NCI-H446 treated with DMSO at 0.1 percent for 48 hours (cell line): ENCODE measurements at places on chromosomes 3 and 15.
A peak's percentile ranks its signal among the peaks of the same experiment; 100 is the strongest.

- no peak for DNase-seq
Measured at GRCh38 chr3:124639406-124640237, 90.6 kb upstream of the UMPS start.

- no peak for DNase-seq
Measured at GRCh38 chr3:190073264-190074008, 47.3 kb downstream of the P3H2 start.

- no peak for DNase-seq
Measured at GRCh38 chr3:72569754-72570440, 278.3 kb downstream of the SHQ1 start.

DNA sequence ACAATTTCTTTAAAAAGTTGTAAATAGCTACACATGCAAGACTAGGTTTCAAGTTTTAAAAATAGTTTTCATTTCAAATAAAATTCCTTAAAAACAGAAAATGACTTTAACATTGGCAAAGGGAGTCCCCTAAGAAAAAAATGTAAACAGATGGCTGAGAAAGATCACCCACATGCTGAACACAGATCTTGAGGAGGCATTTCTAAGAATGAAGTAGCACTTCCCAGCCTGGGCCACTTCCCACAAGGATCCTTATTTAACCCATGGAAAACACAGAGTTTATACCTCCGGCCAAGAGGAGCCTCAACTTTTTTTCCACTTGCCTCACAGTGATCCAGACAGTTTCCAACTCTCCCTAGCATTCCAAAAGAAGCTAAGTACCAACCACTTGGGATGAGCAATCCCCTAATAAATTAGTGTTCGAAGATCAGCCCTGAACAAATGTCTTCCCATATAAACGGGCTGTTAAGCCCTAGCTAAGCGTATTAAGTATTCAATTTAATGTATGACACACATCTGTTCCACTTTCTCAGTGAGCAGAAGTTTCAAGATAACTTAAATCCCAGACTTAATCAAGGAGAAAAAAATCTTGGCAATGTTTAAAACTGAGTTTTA, 61.4 kb downstream of the GADL1 start:
- no peak for DNase-seq

- DNase-seq, result no peak
Measured at GRCh38 chr3:4512895-4513616, 19.9 kb downstream of the ITPR1 start.

- DNase-seq, result peak; percentile 86
Measured at GRCh38 chr15:56817321-56818080, 84.2 kb upstream of the ZNF280D start.

DNA sequence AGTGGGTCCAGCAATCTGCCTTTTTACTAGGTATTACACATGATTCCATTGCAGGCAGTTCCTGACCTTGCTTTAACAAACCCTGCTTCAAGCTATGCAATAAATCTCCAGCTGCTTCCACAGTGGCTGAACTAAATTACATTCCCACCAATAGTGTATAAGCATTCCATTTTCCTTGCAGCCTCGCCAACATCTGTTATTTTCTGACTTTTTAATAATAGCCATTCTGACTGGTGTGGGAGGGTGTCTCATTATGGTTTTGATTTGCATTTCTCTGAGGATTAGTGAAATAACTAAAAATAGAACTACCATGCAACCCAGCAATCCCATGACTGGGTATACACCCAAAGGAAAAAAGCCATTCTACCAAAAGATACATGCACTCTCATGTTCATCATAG, 36.4 kb upstream of the DNAJC13 start:
- DNase-seq, result no peak

GRCh38 chr15:27871078-27871901, 227.8 kb downstream of the OCA2 start:
- DNase-seq, result no peak

GRCh38 chr15:70815604-70816003, 38.4 kb downstream of the LARP6 start:
- no peak for DNase-seq

DNA sequence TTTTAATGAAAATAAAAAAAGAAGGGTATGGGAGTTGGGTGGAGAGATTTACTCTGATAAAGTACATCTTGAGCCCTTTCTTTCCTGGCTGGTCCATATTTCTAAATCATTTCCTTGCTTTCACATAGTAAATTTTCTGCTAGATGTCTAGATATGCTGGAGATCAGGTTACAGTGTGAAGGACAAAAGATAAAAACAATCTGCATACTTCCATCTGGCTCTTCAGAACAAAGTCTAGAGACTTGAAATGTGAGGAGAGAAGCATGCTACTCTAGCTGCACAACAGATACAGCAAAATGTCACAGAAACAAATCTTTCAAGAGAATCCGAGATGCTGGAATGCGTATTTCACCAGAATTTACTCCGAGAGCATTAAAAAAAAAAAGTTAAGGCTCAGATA, 42.2 kb downstream of the FOXP1 start:
- no peak for DNase-seq

- DNase-seq, result no peak
Measured at GRCh38 chr3:112261742-112262141, 32.3 kb downstream of the SLC9C1 start.

- DNase-seq, result no peak
Measured at GRCh38 chr3:127816783-127817405, 5.4 kb downstream of the MGLL start.

GRCh38 chr3:18747383-18747782, 322.2 kb upstream of the SATB1 start:
- no peak for DNase-seq

- DNase-seq, result no peak
Measured at GRCh38 chr15:64096668-64097384, 1.0 kb downstream of the SNX1 start.

GRCh38 chr3:124504332-124505059, 225.8 kb upstream of the UMPS start:
- DNase-seq, result peak; percentile 95

GRCh38 chr3:16302082-16302631, 37.1 kb downstream of the OXNAD1 start:
- DNase-seq, result no peak

DNA sequence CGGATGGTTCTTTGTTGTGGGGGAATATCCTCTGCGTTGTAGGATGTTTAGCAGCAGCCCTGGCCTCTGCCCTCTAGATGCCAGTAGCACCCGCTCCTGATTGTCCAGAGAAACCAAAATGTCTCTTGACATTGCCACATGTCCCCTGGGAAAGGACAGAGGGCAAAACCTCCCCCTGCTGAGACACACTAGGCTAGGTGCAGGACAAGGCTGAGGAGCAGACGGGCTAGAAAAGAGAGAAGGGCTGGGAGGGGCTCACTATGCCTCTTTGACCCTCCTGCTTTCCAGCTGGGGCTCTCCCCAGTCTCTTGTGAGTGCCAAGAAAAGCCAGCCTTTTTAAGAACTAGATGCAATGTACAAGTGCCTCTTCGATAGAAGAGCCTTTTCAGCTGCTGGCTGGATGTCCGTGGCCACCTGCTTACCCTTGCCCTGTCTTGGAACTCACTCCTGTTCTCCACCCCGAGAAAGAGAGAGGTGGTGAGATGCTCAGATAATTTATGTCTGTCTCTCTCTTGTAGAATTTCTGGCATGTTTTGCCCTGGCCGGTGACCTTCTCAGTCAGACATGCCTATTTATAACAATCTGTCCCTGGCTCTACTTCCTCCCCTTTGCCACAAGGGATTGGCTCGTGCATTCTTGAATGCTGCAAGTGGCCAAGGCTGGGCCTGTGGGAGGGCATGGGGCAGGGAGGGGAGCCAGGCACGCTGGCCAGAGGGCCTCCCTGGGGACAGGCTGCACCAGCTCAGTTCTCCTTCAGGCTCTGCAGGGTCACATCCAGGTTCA, 142.6 kb downstream of the RPLP1 start:
- no peak for DNase-seq
